Left renal pelvis (tissue), 4 donors: ENCODE measurements at places on chromosomes 5 and 9. TPM values are rescaled to one million over a fixed set of nuclear protein-coding genes. Genes with fewer than 3 reads are reported as not detected.

The THOC3 gene
- polyA plus RNA-seq = 65.2 TPM

GRCh38 chr5:68279984-68280383 is 64.4 kb downstream of the PIK3R1 start:
- no peak for DNase-seq

- DNase-seq = no peak
Measured at GRCh38 chr5:55694152-55694830, 17.8 kb downstream of the SLC38A9 start.

DNA sequence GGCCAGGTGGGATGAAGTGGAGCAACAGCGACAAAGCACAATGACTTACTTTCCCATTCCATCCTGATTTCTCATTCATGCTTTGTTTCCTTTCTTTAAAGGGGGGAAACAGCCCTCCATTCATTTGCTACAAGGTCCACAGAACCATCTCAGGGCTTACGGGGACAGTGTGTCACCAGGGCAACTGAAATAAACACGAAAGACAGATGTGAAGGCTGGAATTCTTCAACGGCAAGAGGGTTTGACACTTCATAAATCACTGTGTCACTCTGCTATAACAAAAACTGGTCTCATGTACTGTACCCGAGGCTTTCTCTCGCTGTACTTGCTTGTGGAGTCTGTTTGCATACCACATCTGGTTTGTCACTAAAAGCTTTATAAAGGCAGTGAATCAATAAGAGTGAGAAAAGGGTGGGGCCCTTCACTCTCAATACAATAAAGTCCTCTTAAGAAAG is 150.8 kb downstream of the EFNA5 start:
- no peak for DNase-seq

The RC3H2 gene
- 43.8 TPM for polyA plus RNA-seq

DNA sequence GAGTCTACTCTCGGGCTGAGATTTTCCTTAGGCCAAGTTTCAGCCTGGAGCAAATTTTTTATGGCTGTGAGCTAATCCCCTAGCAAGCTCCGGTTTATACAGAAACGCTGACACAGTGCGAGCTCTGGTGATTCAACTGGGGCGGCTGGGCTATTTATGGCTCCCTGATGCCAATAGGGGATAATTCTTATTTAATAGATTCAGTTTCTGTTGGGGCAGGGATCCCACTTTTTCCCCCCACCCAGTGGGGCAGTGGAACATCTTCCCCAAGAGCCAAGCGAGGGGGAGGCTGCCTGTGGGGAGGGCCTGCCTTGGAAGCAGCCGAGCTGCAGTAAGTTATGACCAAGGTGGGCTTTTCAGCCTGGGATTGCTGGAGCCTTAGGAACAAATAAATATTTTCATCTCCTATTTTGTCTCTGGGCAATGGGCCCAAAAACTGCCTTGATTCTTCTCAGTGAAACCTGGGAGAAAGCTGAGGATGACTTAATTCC is 129.1 kb downstream of the MACROH2A1 start:
- no peak for DNase-seq

- no peak for DNase-seq
Measured at GRCh38 chr9:71393005-71393404, 271.6 kb upstream of the TRPM3 start.

The DRD1 gene
- polyA plus RNA-seq = not detected

The GARIN3 gene
- not detected for polyA plus RNA-seq

- no peak for DNase-seq
Measured at GRCh38 chr5:141908796-141909195, 14.9 kb upstream of the DELE1 start.
